ENCODE measurements at places on chromosomes 2 and 18.
A peak's percentile ranks its signal among the peaks of the same experiment; 100 is the strongest.

GRCh38 chr2:214066862-214067261, 344.0 kb upstream of the VWC2L start:
- no peak for DNase-seq

- no peak for DNase-seq
These were observed 1.8 kb downstream of the SEC11C start for GRCh38 chr18:59141294-59142068.

DNA sequence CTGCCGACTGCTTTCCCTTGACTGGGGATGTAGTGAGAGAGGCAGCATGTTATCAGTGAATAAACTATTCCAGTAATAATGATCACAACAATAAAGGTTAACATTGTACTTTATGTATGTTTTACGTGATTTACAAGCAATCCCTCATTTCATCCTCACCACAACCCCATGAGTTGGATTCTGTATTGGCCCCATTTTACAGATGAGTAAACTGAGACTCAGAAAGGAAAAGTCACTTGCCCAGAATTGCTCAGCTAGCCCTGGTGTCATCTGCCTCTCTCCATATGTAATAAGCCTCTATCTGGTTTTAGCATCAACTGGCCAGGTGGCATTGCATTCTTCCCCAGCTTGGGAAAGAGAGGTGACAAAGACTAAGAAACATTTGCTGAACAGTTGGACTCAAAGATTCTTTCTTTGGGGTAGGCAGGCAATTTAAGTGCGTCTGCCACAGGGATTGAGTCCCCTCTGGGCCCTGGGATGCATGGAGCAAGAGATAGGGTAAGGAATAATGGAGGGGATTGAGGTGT, 2.2 kb downstream of the CXCR2 start:
- DNase-seq = no peak

GRCh38 chr2:157174321-157174720, 83.2 kb upstream of the GALNT5 start:
- DNase-seq = no peak

DNA sequence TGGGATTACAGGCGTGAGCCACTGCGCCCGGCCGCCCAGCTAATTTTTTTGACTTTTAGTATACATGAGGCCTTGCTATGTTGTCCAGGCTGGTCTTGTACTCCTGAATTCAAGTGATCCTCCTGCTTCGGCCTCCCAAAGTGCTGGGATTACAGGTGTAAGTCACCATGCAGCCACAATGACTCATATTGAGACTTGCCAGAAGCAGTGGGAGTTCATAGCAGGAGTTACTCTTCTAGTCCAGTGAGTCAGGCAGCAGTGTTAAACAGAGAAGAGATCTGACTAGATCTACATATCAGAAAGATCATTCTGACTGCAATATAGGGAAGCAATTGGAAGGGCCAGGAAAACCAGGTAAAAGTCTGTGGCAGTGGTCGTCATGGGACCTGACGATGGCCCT, 1.5 kb upstream of the FLACC1 start:
- DNase-seq = peak; percentile 78

GRCh38 chr2:153268941-153269461, 209.6 kb downstream of the RPRM start:
- DNase-seq = no peak

DNA sequence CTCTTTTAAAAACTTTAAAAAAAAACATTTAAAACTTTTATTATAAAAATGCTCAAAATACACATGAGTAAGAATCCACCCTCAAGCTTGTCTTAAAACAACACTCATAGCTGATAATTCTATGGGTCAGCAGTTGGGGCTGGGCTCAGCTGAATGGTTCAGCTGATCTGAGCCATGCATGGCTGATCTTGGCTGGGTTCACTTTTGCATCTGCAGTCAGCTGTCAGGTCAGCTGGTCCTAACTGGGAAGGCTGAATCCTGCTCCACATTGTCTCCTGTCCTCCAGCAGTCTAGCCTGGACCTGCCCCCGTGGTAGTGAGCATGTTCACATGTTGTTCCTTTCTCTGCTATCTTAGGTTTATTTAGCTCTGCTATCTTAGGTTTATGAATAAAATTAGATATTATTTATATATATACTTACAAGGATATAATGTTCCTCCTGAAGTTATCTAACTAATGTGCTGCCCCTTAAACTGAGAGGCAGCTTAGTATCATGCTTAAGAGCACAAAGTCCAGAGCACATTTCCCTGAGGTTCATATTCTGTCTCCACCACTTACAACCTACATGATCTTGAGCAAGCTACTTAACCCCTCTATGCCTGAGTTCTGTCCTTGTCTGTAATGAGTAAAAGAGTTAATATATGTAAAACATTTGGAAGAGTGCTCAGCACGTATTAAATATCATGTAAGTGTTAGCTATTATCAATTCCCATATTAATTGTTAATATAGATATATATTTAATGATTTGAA, 309.4 kb downstream of the PTPRM start:
- DNase-seq = no peak

DNA sequence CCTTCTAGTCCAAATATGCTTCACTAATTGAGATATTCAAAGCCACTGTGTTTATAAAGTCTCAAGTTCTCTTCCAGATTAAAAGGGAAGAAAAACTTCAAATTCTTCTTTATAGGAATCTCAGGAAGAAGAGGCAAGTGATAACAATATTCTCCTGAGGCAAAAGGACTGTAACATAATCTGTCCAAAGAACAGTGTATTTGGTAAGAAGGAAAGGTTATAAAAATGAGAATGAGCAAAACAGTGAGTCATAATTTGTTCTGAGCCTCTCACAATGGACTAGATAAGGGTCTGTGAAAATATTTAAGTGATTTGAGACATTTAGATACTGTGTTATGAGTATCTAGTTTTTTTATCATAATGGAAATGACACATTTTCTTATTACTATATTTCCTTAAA, 44.3 kb downstream of the SNRPD1 start:
- DNase-seq = peak; percentile 71

GRCh38 chr18:45008694-45009413, 328.2 kb downstream of the SETBP1 start:
- DNase-seq = no peak

DNA sequence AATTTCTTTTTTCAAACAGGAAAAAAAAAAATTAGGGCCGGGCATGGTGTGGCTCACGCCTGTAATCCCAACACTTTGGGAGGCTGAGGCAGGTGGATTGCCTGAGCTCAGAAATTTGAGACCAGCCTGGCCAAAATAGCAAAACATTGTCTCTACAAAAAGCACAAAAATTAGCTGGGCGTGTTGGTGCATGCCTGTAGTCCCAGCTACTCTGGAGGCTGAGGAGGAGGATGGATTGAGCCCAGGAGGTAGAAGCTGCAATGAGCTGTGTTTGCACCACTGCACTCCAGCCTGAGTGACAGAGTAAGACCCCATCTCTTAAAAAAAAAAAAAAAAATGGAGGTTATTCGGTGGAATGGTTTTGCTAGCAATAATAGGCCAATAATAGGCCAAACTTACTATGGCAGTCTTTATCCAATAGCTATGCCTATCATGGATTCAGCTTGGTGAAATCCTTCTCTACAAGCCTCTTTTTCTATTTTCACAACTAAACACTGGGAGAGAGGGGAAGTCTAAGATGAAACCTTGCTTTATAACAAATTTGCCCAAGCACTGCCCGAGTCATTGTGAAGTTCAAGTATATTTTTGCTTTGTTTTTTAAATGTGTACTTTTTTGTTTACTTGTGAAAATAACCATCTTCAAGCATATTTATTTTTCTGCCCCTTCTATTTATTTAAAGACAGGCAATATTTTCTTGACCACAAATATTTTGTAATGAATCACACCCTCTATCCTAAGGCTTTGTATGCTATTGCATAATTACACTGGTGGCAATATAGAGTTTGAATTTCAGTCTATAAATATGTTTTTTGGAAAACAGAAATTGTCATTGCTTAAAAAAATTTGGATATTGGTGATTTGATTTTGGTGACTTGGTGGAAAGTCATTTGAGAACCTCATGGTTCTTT, 20.0 kb upstream of the KYNU start:
- DNase-seq = no peak
